ENCODE measurements at places on chromosomes 2 and 18. TPM values are rescaled to one million over a fixed set of nuclear protein-coding genes. Genes with fewer than 3 reads are reported as not detected.

DNA sequence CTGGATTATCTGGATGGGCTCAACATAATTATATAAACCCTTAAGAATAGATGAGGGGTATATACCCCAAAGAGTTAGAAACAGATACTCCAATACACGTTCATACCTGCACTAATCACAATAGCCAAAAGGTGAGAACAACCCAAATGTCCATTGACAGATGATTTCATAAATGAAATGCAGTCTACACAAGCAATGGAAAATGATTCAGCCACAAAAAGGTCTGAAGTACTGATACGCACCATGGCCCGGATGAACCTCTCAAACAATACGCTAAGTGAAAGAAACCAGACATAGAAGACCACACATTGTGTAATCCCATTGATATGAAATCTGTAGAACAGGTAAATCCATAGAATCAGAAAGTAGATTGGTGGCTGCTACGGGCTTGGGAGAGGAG, 316.8 kb downstream of the LPIN1 start:
- DNase-seq = no peak

DNA sequence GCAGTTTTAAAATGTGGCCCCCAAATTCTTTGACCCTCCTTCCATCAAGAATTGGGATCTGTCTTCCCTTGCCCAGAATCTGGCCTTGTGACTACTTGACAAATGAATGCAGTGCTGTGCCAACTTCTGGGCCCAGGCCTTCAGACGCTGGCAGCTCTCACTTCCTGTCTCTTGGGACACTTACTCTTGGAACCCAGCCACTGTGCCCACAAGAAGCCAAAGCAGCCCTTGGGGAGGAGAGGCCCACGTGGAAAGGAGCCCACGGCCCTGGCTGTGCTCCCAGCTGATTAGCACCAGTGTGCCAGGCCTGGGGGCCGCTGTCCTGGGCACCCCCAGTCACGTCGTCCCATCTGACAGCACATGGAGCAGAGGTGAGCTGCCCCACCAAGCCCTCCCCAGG, 56.6 kb downstream of the RPL37A start:
- DNase-seq = no peak

DNA sequence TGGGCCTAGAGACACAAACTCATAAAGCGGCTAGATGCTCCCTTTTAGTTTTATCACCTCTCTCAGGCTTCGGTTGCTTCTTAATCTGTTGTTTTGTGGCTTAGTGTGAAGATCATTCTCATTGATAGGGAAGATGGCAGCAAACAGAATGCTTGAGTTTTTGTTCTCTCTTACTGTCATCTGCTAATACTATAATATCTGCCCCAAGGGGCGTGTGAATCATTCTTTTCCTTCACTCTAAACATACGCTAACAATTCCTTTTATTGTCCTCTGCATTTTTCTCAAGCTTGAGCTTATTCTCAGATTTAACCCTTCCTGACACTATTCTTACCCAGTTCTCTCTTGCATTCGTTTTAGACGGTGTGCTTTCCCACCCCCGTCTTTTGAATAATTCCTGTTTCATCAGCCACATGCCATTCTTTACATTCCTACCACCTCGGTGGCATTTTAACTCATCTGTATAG, 323.9 kb upstream of the NRP2 start:
- peak; percentile 81 for DNase-seq

DNA sequence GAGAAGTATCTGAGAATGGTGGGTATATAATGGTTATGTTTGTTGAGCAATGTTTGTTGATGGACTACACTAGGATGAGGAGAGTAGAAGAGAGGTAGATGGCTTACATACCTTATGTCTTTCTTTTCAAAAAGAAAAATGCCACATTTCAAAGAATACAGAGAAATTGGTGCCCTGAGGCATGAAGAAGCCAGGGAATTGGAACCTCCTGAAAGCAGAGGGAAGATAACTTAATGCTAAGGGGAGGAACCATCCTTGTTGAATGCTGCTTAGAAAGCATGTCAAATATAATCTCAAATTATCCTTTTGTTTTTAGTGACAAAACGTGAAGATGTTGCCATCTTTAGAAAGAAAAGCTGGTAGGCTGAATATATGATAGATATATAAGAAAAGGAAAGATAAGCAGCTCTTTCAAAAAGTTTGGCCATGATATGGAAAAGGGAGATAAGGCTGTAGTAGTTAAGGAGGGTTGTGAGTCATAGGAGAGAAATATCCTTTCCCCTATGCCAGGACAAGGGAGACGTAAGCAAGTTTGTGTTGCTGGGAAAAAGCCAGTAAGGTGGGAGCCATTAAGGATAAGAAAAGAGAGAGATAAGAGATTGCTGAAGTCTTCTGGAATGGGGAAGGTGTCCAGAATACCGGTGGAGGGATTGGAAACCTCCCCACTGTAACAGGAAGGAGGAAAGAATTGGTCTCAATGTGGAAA, 66.3 kb downstream of the SCN2A start:
- no peak for DNase-seq

DNA sequence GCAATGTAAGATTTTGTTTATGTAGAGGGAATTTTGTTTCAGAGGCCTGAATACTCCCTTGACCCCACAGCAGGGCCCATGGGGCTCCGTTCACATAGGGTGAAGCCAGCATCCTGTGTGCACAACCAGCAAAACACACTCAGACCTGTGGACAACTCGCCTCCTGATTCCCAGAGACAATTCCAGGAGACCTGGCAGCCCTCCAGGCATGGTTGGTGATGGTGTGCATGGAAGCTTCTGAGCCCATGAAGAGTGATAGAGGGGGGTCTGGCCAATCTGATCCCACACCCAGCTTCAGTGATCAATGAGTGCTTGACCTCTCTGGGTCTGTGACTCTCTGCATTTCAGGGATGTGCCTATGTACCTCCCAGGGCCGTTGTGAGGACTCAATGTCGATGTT, 91.0 kb upstream of the RAB6C start:
- no peak for DNase-seq

- no peak for DNase-seq
Measured at GRCh38 chr2:71925268-71926088, 222.2 kb downstream of the CYP26B1 start.

DNA sequence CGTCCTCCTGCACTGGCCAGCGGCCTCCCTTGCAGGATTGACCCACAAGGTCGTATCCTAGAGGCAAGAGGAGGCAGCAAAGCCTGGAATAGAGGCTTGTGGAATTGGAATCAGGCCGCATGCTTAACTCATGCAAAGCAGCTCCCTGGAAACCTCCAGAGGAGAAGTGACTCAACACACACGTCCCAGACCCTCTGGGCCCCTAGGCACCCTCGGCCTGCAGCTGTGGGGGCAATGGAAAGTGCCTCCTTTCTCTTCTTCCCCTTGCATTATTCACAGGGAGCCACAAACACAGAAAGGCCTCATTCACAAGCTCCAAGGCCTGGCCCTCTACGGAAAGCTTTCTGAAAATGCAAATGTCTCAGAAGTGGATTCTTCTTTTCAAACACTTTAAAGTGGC, 19.6 kb downstream of the SPATA3 start:
- DNase-seq = no peak

Gene FER1L5
- 0.27 TPM for total RNA-seq

Gene PHLPP1
- 72.5 TPM for total RNA-seq

GRCh38 chr2:64735504-64735903, 81.8 kb upstream of the SERTAD2 start:
- DNase-seq = no peak

- peak; percentile 62 for DNase-seq
Measured at GRCh38 chr2:122451040-122451439, 695.6 kb downstream of the TSN start.

Gene PLEKHH2
- 6.7 TPM for total RNA-seq

DNA sequence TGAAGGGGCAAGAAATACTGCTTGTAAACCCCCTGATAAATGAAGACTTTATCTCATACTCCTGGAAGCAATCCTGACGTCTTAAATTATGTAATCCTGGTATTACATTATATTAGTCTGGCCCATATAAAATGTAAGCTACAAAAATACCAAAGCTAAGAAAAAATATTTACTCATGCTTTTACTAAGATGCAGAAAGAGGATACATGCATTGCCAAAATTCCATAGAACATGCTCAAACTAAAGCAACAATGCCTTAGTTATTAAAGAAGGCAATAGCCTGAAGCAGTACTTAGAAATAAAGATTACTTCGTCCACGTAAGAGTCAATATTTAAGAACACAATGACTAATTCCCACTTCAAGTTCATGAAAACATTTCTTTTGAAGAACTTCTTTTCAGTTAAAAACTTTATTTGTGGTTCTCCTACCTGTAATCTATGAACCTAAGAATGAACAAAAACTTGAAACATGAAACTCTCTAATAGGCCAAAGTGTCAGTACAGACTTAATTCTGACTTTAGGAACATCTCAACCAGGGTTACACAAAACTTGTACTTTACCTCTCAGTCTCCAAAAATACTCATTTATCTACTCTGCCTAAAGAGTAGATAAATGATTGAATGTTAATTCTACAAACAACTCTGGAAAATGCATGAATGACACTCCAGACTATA, 117.3 kb downstream of the THADA start:
- no peak for DNase-seq

- no peak for DNase-seq
Measured at GRCh38 chr2:23564615-23564960, 179.6 kb downstream of the KLHL29 start.

DNA sequence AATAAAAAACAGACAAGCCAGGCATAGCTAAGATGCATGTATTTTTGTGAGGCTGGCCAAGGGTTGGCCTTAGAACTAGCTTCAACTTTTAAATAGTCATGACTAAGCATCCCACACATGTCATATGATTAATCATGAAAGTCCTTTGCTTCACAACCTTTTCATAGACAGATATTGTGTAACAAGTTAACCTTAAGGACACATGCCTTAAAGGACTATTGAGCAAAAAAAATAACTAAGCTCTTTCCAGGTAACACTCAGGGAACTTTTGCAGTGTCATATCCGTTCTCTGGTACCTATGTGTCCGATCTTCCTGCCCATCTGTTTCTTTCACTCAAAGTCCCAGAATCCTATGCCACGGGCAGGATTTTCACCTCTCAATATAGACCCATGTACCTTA, 498.4 kb downstream of the STK39 start:
- DNase-seq = no peak

DNA sequence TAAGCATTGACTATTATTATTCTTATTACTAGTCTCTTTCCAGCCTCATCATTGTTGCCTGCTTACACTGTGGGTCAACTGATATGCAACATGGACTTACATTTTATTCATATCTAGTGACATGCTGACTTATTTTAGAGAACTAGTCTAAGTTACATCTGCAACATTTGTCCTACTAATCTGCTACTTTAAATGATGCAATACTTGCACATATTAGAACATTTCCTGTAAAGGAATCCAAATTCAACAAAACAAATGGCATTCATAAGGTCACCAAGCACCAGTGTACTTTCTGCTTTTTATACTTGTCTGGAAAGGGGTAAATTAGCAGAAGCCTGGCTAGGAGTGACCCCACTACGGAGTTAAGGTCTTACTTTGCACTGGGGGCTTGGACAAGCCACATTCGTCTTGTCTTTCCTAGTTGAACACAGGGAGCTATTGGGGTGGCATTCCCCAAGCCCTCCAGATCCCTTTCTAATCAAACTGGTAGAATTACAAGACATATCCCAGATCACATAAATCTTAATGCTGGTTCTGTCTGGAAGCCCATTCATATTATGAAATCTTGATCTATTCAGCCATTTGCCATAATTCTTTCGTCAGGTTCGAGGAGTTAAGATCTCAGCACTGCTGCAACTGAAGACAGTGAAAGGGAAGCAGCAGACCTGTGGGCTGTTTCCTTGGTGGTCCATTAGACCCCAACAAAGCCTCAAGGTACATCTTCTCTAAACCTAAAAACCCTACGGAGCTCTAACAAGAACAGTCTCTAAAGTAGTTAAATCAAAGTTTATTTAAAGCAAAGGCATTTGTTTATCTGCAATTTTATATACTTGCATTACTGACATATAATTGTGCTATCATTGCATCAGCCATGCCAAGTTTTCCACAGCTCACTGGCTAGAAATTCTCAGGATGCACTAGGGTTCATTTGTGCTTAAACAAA, 49.9 kb upstream of the RTN4 start:
- no peak for DNase-seq

Gene REG1B
- total RNA-seq = not detected

- DNase-seq = no peak
Measured at GRCh38 chr2:217467331-217467730, 535.5 kb downstream of the TNS1 start.

DNA sequence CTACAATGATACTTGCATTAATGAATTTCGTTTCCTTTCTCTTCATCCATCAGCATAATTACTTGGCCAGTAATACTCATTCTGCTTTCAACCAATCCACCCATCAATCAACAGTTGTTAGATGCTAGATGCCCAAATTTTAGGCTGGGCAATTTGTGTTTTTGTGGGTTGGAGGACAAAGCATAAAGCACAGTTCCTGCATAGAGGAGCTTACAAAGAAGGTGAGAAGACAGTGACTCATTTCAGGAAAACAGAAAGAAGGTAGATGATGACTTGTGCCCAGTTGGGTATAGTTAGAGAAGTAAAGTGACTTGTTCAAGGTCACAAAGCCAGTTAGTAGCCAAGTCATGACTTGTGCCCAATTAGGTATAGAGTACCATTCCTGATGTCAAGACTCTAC, 1186.8 kb upstream of the CELF4 start:
- no peak for DNase-seq

GRCh38 chr2:20612925-20613916, 37.7 kb downstream of the HS1BP3 start:
- no peak for DNase-seq

DNA sequence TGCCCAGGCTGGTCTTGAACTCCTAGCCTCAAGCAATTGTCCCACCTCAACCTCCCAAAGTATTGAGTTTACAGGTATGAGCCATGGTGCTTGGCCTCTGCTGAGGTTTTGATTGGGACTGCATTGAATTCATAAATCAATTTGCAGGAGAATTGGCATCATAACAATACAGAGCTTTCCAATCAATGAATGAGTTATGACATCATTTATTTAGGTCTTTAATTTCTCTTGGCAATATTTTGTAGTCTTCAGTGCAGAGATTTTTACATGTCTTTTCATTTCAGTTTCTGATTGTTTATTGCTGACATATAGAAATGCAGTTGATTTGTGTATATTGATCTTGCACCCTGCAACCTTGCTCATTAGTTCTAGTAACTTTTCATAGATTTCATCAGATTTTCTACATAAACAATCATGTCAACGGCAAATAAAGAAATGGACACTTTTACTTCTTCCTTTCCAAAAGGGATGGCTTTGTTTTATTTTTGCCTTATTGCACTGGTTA, 119.9 kb downstream of the TFCP2L1 start:
- DNase-seq = no peak

- no peak for DNase-seq
Measured at GRCh38 chr2:84247532-84247931, 211.5 kb downstream of the SUCLG1 start.

- no peak for DNase-seq
Measured at GRCh38 chr2:53512071-53512826, 255.4 kb upstream of the CHAC2 start.

Measured in GM23338 (cell line).